Activated CD4-positive, CD25-positive, alpha-beta regulatory T cell treated with anti-CD3 and anti-CD28 coated beads, Interleukin-2, amount 50 U/mL, for 16 hours (primary cell): ENCODE measurements at places on chromosomes 3 and 15.

DNA sequence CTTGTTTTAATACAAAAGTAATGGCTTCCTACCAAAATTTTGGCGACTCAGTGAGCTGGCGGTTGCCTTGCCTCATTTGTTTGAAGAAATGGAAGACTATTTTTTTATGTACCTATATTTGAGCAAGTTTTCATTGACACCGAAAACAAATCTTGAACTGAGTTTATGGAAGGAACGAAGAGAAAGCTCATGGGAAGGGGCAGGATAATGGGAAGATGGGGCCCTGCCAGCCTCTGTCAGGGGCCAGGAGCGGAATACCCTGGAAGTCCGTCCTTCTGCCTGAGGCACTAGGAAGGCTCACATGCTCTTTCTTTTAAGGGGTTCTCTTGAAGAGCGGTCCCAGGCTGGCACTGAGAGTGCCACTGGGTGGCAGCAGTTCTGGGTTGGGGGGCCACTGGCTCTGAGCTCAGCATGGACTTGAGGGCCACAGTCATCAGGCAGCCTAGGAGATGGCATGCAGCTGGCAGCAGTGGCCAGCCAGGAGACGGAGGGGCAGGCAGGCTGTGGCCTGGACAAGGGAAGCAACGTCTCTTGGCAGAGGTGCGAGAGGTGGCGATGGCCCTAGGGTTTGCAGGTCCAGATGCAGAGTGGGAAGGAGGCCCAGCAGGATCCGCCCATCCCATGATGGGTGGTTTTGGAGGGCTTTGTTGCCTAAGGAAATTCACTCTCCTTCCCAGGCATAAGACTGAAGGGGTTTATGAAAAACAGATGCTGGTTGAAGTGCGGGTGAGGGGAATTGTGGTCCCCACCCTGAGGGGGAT, 41.6 kb downstream of the ISG20 start:
- DNase-seq = no peak

GRCh38 chr15:52076889-52077781, 35.4 kb downstream of the BCL2L10 start:
- DNase-seq = no peak

DNA sequence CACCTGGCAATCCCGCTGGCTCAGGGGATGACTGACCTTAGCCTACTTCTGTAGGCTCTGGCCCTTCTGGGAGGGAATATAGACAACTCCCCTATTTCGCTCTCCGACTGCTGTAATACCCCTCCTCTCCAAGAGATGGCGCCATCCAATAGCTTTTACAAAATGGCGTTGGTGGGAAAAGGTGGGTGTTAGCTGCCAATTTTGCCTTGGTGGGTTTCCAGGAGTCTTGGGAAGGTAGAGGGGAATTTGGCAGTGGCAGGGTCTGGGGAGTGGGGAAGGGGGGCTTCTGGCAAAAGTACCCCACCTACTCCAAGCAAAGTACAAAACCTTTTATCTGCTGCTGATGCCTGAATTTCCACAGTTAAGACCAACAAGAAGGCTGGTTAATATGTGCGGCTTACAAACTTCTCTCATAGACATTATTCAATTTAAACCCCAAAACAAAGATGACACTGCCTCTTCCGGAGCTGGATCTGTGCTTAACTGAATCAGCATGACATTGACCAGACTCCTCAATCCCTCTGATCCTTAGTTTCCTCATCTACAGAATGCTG, 62.1 kb downstream of the RASGRF1 start:
- DNase-seq = no peak

DNA sequence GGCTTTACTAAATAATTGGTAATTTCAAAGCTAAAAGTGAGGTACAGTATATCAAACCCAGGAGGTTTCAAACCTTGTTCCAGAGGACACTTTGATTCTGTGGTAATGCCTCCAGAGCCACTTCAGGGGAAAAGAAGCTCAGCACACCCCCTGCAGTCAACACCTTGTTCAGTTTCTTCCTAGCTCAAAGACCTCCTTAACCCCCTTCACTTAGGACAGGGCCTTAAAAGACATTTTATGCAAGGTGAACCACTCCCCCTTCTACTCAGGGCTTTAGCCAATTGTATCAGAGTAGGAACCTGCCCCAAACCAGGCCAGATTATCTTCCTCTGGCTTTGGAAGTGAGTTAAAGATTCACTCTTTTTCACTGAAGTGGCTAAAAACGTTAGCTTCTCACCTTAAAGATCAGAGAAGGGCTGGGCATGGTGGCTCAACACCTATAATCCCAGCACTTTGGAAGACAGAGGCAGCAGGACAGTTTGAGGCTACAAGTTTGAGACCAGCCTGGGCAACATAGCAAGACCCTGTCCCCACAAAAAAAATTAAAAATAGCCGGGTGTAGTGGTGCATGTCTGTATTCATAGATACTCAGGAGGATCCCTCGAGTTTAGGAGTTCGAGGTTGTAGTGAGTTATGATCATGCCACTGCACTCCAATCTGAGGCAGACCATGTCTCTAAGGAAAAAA, 3.4 kb downstream of the DENND6A start:
- no peak for DNase-seq

GRCh38 chr3:176941689-176942088, 255.6 kb downstream of the TBL1XR1 start:
- DNase-seq = no peak

- DNase-seq = no peak
Measured at GRCh38 chr3:24401811-24402185, 92.9 kb downstream of the THRB start.

GRCh38 chr3:57006179-57006657, 54.2 kb upstream of the SPATA12 start:
- DNase-seq = no peak

DNA sequence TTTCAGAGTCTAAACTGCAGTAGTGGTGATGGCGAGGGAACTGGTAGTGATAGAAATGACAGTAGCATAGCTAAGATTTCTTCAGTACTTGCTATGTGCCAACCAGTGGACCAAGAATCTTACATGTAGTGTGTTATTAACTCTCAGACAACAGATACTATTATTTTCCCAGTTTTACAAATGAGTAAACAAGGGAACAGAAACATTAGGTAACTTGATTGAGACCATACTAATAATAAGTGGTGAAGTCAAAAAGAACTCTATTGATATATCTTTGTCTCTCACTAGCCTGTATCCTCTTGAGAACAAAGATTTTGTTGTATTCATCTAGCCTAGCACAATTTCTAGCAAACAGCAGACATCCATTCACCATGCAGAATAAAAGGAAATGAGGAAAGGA, 250.1 kb downstream of the ZBTB20 start:
- no peak for DNase-seq

DNA sequence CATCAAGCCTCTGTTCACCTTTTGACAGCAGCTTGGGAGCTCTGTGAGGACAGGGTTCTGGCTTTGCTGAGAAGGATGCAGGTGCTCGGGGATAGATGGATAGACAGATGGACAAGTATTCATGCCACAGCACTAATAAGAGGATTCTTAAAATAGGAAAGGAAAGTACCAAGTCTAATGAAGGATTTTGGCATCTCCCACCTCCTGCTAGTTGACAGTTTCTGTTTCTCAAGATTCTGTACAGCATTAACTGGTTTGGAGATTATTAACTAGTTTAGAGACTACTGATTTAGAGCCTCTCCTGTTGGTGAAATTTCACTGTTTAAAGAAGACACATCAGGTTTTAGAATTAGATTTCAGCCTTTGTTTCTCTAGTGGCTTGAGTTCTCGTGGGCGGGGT, 152.3 kb downstream of the CACNA1D start:
- no peak for DNase-seq

DNA sequence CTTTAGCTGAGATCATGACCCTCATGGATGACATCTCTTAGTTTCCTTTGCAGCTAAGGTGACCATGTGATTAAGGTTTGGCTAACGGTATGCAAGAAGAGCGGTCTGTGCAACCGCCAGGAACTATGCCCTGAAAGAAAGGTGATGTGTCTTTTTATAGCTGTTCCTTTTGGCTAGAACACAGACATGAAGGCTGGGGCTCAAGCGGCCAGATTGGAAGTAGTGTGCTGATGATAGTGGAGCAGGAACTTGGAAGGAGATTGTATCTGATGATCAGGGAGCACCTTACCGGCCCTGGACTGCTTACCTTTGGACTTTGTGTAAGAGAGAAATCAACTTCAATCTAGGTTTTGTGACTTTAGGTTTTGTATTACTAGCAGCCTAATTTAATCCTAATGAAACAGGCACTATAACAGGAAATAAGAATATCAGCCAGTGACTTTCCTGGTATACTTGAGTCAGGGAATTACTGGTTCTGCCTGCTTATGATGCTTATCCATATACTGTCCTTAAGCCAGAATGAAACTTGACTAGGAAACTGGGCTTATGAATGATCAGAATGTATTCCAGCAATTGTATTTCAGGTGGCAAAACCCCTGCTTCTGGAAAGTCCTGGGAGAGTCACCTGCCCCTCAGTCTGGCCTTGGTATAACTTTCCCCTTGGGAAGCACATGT, 164.3 kb upstream of the LRIG1 start:
- DNase-seq = no peak

DNA sequence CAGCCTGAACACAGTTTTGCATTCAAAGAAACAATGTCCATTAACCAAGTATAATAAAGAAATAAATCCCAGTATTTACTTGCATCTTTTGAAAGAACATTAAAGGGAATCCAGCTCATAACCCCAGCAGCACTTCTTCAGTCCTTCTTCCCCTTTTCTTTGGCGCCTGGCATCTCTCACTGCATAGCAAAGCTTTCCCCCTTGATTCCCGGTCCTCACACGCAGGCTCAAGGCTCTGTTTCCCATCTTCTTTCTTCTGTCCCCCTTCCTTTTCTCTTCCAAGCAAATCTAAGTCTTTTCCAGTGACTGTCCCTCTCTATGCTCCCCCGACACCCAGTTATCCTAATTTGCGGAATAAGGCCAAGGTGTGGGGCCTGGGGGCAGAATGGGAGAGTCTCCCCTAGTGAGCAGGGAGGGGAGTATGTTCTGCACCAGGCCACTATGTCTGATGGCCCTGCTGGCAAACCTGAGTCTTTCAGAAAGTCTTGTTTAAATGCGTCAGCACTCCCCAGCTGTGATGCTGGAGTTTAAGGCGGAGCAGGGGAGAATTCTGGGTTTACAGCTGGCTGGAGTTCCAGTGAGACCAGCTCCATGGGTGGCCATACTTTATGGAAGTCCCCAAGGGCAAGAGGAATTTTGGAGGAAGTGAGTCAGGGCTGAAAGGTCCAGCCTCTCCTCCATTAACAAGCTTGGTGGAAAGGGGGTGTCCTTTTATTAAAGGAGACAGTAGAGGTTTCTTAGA, 42.1 kb downstream of the GOLGA6A start:
- no peak for DNase-seq

- DNase-seq = no peak
Measured at GRCh38 chr3:76514836-76515235, 525.1 kb upstream of the ROBO2 start.

GRCh38 chr15:32905481-32905880, 187.7 kb downstream of the GREM1 start:
- no peak for DNase-seq

GRCh38 chr3:2713923-2714322, 396.3 kb downstream of the IL5RA start:
- DNase-seq = no peak

GRCh38 chr3:34856081-34856947, 783.0 kb upstream of the ARPP21 start:
- no peak for DNase-seq

GRCh38 chr15:92655178-92655995, at the start of gene FAM174B:
TSS of gene FAM174B (minus strand) at chr15:92655775.
- no peak for DNase-seq

DNA sequence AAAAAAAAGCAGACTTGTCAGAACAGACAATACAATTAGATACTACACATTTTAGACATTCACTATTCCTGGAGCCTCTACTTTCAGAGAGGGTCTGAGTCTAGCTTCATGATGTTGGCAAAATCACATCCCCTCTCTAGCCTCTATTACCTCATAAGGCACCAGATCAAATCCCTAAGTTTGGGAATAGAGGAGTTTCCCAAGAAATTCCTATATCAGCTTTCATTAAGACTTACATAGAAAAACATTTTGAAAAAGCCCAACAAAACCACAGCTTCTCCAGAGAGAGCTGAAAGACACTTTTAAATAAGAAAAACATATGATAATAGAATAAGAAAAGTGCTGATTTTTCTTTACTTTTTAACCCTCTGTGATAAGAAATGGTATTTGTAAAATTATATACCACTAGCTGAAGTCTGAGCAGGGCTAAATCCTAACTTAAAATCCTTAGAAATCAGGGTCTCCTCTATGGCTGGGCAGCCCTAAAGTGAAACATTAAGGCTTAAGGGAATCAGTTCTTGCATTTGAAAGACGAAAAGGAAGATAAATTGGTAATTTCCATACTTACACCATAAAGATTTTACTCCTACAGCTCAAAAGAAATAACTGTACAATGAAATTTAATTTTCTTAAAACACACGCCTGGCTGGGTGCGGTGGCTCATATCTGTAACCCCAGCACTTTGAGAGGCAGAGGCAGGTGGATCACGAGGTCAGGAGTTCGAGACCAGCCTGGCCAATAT, 4.3 kb downstream of the TBC1D2B start:
- DNase-seq = no peak

GRCh38 chr3:72641684-72642083, 206.6 kb downstream of the SHQ1 start:
- no peak for DNase-seq

DNA sequence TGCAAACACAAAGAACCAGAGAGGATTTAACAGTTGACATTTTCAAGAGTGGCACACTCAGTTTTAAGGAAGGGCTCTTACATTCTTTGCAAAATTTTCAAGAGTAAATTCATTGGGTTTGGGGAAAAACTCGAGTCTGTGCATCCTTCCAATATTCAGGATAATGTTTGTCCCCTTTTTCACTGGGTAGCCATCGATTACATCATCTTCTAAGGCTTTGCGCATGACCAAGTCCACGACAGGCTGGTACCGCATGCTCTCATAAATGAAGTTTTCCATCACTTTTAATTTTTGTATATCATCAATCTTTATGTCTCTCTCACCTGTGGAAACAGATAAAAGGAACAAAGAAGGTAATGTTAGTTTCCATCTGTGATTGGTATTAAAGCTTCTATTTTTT, 117.5 kb upstream of the TNFAIP8L3 start:
- DNase-seq = no peak

DNA sequence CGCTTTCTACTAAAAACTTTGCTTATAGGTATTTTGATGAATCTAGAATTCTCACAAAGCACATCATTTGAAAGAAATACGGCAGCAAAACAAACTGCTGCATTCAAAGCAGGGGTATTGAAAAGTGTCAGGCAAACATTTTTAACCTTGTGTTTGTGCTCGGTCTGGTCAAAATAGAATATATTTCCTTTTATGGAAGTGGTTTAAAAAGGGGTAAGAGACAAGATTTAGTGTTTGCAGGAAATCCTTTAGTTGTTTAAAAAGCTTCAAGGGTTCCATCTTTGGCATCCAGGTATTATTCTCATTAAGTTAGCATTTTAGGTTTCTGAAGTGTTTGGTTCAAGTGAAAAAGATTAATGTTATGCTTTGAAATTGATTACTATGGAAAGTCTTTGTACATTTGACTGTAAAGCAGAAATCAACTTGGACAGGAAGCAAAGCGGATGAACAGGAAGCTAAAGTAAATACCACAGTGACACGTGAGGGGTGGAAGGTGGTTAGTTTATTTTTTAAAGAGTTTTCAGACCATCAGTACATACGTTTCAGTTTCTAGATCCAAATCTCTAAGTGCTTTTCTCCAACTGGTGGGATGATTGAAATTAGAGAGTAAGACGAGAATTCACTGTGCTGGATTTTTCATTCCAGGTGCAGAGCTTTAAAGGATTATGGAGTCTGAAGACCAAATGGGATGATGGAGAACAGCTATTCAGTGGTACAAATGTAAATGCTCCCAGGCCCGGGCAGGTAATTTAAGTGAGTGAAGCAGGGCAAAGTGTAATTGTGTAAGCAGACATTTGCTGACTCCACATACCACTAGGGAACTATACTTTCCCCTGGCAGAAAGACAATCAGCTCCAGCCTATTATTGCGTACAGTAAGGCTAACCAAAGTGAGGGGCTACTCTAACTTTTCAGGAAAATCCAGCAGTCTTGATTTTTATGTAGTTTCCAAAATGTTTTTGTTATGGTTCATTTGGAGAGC, 341.8 kb upstream of the TBL1XR1 start:
- peak; percentile 10 for DNase-seq
